ENCODE measurements at places on chromosomes 11 and 22.

DNA sequence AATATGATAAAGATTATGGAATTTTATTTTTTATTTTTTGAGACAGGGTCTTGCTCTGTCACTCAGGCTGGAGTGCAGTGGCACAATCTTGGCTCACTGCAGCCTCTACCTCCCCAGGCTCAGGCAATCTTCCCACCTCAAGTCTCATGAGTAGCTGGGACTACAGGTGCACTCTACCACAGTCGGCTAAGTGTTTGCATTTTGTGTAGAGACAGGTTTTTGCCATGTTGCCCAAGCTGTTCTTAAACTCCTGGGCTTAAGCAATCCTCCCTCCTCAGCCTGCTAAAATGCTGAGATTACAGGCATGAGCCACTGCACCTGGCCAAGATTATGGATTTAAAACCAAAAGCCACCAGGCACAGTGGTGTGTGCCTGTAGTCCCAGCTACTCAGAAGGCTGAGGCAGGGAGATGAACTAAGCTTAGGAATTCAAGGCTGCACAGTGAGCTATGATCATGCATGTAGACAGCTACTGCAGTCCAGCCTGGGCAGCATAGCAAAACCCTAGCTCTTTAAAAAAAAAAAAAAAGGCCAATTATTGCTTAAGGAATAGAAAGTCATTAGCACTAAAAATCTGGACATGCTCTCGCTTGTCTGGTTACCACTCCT, 20.2 kb upstream of the CCND1 start:
- no peak for DNase-seq

GRCh38 chr11:38019072-38019775, 1421.2 kb upstream of the RAG2 start:
- no peak for DNase-seq

DNA sequence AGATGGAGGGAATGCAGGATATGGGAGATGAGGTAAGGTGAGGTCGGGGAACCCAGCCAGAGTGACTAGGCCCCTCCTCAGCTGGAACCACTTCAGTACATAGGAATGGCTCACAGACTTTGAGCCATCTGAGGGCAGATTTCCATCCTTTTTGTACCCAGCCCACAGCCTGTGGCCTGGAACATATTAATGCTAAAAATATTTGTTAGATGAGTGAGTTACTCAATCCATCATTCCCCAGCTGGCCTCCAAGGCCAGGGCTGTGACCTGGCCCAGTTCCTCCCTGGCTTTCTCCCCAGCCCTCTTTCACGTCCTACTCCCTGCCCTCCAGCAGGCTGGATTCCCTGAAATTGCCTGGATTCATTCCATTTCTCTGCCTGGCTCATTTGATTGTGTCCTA, 57.2 kb upstream of the PRDM11 start:
- DNase-seq: no peak

GRCh38 chr11:106815209-106815608, 203.1 kb downstream of the GUCY1A2 start:
- DNase-seq: no peak

DNA sequence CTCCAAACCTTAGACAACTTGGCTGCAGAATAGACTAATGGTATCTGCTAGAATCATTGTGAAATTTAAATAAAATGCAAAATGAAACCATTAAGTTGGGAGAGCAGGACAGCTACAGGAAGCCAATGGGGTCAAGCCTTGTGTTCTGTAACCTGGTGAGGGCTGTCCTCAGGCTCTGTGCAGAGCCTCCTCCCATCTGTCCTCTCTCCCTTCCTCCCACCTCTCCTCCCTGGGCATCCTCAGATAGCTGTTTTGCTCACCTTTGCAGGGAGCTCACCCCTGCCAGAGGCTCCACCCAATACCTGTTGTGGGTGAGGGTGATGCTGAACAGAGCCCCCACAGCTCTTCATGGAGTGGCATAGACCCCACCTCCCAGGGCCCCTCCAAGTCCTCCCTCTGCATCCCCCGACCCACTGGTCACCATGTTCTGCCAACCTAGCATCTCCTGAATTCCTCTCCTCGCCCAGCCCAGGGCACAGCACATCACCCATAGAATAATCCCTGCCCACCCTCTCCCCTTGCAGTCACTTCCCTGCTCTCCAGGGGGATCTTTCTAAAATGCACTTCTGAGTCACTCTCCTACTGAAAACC, 100.3 kb downstream of the PDE2A start:
- no peak for DNase-seq

- DNase-seq: no peak
Observed at GRCh38 chr11:57391539-57391938, 1.1 kb upstream of the PRG2 start.

- no peak for DNase-seq
Observed at GRCh38 chr11:65545853-65546216, 12.3 kb downstream of the LTBP3 start.

DNA sequence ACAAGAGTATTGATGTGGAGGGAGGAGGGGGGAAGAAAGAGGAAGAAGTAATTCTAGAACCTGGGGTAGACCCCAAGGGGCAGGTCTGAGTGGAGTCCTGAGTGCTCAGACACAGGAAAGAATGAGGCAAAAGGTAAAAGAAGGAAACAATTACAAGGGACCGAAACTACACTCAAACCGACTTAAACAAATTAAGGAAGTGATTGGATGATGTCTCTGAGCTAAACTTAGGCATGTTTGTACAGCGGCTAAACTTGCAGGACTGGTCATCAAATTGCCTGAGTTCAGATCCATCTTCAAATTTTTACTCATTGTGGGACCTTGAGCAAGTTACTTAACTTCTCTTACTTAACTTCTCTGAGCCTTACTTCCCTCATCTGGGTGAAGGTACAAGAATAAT, 86.3 kb upstream of the LRRC55 start:
- DNase-seq: no peak

GRCh38 chr11:23875176-23875850, 621.5 kb upstream of the LUZP2 start:
- DNase-seq: no peak

DNA sequence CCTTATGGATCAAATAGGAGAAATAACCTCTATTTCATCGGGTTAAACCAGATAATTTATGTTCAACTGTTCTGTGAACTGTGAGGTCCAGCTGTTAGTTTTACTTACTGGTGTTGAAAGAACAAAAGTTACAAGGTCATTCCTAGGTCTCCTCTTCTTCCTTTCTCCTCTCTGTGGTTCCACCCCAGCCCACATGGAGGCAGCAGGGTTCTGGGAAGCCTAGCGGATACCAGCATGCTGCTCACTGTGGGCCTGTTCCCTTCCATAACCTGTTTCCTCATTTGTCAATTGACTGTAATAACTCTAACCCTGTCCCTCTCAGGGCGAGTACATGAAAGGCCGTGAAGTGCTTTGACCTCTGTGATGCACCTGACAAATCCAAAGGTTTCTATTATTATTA, 27.8 kb downstream of the RELT start:
- peak; percentile 18 for DNase-seq

DNA sequence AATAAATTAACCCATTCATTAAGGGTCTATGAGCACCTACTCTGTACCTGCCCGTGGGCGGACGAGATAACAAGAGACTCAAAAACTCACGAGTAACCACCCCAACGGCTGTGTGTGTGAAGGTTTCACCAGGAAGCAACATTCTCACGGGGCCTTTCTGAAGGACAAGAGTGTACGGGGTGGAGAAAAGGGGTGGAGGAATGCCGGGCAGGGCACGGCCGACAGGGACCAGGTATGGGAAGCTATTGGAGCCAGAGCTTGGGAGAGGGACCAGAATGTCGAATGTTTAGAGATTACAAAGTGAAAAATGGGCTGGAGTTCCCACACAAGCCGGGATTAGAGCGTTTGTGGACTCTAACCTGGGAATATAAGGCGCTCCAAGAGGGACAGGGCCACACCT, 1.6 kb downstream of the KMT5B start:
- no peak for DNase-seq

Measured in GM10248 (cell line).